ENCODE measurements at places on chromosomes 2 and 18.

DNA sequence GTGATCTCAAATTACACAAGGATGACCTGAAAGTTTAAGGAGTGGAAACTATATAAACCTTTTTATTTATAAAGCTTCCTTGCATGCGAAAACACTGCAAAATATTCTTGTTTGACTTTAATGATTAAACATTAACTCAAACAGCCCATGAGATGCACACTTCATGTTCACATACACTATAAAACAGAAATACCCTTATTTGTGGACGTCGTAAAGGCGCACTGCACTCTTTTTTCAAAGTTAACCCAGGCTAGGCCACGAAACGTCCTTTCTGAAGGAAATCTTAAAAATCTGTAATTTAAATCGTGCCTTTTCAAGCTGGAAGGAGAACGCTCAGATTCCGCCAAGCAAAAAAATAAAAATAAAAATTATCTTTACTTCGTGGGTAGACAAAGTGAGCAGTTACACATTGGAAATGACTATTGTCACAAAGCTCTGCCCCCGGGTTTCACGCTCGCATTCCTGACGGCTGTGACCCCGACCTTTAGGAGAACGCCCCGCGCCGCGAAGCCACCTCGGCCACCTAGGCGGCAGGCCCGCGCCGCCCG lies 728 bp downstream of the FAM168B start:
- no peak for DNase-seq

- DNase-seq = no peak
Measured at GRCh38 chr2:5528706-5529105, 163.5 kb upstream of the SOX11 start.

DNA sequence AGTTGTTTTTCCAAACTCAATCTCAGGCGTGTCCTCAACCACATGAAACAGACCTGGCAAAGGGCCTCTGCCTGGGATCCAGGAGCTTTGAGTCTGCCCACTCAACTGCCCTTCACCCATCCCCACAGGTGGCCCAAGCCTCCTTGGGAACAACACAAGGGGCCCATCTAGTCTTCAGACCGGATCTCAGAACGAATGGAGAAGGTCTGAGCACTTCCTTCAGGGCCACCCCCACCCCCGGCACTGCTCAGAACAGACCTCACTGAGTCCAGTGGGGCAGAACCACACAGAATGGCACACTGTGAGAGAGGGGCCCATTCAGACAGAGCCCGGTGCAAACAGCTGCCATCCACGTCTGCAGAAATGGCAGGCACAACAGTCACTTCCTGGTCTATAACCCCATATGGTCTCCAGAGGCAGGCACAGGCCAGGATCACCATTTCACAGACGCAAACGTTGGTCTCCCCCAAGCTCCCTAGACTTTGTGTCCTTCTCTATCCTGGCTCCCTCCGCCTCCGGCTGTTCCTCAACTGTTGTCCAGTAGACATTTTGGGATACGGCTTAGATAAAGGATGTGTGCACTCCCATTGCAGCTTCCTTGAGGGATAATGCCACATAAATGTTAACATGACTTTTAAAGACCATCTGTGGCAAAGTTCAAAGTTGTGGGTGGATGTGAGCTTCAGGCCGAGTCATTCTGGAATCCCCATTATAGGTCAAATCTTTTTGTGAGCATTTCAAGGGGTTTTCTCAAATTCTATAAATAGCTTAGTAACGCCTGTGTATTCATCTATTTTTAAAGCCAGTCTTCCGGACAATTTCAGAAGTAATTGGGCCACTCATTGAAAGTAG lies 149.7 kb downstream of the SMAD7 start:
- no peak for DNase-seq

GRCh38 chr2:180015951-180016709 lies 9.0 kb upstream of the CWC22 start:
- DNase-seq = no peak

GRCh38 chr2:32864334-32865111 lies 82.2 kb upstream of the LTBP1 start:
- DNase-seq = no peak

DNA sequence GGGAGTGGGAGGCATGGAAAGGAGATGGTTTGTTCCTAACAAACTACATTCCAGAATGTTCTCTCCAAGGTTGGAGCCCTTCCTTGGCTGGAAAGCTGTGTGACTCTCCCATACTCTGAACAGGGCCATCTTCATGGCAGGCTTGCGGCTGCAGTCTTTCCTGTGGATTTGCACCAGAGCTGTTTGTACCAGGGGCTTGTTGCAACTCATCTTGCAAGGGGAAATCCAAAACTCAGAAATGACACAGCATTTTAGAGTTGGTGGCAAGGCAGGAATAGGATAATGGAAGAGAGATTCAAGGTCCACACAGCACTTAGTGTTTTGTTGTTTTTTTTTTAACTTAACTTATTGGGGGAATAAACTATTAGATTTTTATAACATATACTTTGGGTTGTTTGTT lies 73.7 kb upstream of the ZNF516 start:
- DNase-seq = no peak

- no peak for DNase-seq
Measured at GRCh38 chr2:62217421-62217820, 21.5 kb downstream of the B3GNT2 start.

- DNase-seq = no peak
Measured at GRCh38 chr2:232876978-232877441, 6.9 kb downstream of the SNORC start.

- DNase-seq = no peak
Measured at GRCh38 chr2:205495819-205496218, 186.5 kb upstream of the NRP2 start.

GRCh38 chr18:32036506-32037180 lies 18.0 kb downstream of the RNF125 start:
- DNase-seq = no peak

- no peak for DNase-seq
Measured at GRCh38 chr2:8628179-8628865, 53.5 kb upstream of the ID2 start.

DNA sequence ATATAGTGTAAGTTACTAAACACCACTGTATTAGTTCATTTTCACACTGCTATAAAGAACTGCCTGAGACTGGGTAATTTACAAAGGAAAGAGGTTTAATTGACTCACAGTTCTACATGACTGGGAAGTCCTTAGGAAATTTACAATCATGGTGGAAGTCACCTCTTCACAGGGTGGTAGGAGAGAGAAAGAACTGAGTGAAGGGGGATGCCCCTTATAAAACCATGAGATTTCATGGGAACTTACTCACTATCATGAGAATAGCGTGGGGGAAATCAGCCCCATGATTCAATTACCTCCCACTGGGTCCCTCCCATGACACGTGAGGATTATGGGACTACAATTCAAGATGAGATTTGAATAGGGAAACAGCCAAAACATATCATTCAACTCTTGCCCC lies 618.0 kb downstream of the NYAP2 start:
- no peak for DNase-seq

GRCh38 chr2:234355021-234355720 lies 141.7 kb downstream of the ARL4C start:
- DNase-seq = no peak

DNA sequence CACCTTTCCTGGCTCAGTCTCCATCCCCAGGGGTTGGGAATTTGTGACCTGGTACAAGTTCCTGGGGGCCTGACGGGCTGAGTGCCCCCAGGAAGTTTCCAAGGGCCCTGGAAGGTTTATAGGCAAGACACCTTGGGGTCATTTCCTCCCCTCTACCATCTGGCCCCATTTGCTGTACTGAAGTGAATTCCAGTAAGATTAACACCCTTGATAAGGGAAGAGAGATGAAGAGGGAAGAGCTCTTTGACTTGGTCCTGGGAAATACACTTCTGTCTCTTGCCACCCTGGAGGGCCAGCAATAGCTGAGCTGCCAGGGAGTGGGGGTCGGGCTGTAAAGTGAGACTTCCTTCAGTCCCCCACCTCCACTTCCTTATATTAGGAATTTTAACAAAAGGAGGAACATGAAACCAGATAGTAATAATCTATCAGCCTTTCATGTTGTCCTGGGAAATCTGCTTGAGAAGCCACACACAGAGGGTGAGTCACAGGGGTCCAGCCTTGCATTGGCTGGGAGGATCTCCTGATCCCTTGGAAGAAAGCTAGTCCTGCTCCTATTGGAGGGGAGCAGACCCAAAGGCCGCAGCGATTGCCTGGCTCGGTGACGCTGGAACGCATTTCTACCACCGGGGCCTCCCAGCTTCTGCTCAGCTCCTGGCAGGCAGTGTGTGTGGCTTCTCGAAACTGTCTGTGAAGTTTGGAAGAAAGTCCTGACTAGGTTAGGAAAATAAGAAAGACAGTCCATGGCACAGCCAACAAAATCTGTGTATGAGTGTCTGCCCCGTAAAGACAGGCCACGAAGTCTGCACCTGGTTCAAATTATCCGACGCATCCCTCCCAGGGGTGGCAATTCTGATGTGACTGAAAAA lies 87.3 kb downstream of the ACAA2 start:
- no peak for DNase-seq

GRCh38 chr2:31980674-31981356 lies 30.0 kb downstream of the MEMO1 start:
- peak; percentile 24 for DNase-seq

- DNase-seq = no peak
Measured at GRCh38 chr2:152647552-152647951, 69.7 kb downstream of the PRPF40A start.

- DNase-seq = no peak
Measured at GRCh38 chr2:240917009-240917683, 11.0 kb downstream of the CROCC2 start.

GRCh38 chr2:112582314-112582746 lies 2.1 kb upstream of the CHCHD5 start:
- peak; percentile 52 for DNase-seq

GRCh38 chr2:171159372-171160118 lies 1.1 kb downstream of the TLK1 start:
- peak; percentile 74 for DNase-seq

- DNase-seq = no peak
Measured at GRCh38 chr2:111159641-111160040, 38.9 kb downstream of the BCL2L11 start.

DNA sequence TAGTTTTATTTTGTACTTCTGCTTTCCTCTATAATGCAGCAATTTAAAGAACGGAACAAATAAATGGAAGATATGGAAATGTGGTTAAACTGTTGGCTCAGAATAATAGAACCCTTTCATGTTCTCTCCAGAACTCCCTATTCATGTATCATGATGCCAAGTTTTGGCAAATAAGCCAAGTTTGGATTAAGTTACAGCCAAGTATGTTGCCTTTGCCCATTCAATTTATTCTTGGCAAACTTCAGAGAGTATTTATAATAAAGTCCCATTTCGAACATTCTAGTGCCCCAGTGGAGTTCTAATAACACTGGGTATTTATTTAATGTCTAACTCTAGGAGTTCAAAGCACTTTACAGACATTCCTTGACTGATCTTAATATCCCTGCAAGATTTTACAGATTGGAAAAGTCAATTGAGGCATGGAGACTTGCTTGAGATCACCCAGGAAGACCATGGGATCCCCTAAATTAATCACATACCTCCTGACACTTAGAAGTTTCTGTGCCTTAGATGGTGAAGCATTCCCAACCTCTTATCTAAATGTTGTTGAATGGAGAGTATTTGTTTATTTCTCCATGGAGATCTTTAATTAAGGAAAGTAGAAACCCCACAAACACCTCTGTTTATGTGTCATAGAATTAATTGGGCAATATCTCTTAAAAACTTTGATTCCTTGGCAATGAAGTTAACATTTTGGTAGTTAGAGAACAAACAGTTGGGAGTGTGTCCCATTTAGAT lies 106.7 kb downstream of the ACKR3 start:
- DNase-seq = no peak

DNA sequence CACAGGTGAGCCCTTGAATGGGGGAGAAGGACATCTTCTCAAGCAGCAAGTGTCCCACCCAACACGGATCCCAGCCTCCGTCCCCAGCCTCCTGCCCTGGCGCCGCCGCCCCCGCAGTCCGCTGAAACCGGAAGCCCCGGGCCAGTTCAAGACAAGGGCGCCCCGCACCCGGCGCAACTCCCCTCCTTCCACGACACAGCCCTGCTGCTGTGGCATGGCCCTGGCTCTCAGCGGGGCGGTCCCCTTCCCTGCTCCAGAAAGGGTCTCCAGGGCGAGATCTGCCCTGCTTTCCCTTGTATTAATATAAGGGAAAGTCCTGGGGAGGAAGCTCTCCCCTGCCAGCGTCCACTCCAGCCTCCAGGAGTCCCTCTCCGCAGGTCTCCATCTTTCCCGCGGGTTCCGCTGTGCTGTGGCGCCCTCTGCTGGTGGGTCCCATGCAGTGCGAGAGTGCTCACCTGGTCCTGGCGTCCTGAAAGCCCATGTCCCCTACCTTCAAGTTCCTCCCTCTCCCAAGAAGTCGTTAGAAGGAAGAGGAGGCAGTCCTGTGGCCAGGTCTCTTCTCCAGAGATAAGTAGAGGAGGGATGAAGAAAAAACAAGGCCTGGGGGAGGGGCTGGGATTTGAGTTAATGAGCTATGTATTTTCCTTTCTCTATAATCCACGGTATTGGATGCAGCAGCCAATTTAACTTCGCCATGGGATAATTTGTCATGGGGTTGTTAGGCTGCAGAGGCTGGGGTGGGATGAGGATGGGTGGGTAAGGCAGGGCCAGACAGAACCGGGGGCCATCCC lies 176.0 kb downstream of the SMAD2 start:
- DNase-seq = no peak

- DNase-seq = no peak
Measured at GRCh38 chr2:215364157-215365155, 52.6 kb downstream of the ATIC start.

DNA sequence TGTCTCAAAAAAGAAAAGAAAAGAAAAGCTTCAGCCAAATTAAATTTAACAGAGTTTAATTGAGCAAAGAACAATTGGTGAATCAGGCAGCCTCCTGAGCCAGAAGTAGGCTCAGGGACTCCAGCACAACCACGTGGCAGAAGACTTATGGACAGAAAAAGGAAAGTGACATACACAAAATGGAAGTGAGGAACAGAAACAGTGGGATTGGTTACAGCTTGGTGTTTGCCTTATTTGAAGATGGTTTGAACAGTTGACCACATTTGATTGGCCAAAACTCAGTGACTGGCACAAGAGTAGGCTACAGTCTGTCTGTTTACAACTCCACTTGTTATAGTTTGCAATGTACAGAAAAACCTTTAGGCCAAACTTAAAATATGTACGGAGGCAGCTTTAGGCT lies 83.1 kb downstream of the SOCS6 start:
- no peak for DNase-seq

- DNase-seq = no peak
Measured at GRCh38 chr2:195456771-195457170, 200.3 kb upstream of the SLC39A10 start.

GRCh38 chr2:235728800-235729556 lies 235.1 kb downstream of the AGAP1 start:
- DNase-seq = no peak

Data from NCI-H526 treated with DMSO at 0.1 percent for 48 hours (cell line).